ENCODE measurements at places on chromosomes 7 and 10.

GRCh38 chr7:139482662-139483466 lies 609 bp downstream of the KLRG2 start:
- peaks cover 8% of the 10 kb centered on the region for H3K36me3 ChIP-seq
- DNase-seq, result peak; percentile 53

DNA sequence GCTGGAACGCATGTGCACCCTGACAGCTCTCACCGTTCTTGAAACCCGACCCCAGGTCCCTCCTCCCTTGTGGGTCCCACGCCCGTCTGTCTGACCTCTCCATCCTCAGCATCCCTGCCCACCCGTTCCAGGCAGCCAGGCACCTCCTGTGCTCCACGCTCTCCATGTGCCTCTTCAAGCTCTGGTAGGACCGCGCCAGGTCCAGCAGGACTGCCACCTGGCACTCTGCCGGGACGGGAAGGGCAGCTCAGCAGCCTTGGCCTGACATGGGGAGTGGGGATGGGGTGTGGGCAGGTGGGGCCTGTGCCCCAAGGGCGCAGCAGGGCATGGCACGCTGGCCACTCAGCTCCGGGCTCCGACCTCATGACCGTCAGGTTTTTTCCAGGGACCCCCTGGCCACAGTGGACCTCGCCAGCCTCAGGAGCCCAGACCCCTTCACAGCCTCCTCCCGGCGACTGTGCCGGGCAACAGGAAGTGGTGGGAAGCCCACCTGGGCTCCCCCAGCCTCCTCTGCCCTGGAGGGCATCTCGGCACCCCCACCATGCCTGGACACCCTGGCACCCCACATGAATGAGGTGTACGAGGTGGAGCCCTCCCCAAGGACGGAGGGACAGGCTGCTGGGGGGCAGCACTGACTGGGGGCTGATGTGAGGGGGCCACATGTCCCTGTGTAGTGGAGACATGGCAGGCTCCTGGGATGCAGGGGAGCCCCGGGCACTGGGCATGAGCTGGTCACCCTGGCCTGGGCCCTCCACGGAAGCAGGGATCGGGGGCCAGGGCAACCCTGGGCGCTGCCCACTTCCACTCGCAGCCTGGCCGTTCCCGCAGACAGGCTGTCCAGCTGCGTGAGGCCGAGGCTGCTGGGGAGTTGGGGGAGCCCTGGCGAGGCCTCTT lies 25.1 kb upstream of the NKX6-2 start:
- no peak overlapping the region for H3K4me3 ChIP-seq
- H3K27ac ChIP-seq, result no peak overlapping the region
- no peaks in the 10 kb centered on the region for H3K4me1 ChIP-seq
- no peaks in the 10 kb centered on the region for H3K27me3 ChIP-seq

DNA sequence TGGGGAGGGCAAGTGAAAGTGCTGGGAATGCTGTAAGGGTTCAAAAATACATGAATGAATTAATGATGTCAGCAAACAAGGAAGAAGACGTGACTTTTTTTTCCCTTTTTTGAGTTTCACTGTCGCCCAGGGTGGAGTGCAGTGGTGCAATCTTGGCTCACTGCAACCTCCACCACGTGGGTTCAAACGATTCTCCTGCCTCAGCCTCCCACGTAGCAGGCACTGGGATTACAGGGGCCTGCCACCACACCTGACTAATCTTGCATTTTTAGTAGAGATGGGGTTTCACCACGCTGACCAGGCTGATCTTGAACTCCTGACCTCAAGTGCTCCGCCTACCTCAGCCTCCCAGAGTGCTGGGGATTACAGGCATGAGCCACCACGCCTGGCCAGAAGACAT lies 30.0 kb downstream of the DENND10 start:
- no peak overlapping the region for H3K27ac ChIP-seq
- no peak overlapping the region for H3K4me3 ChIP-seq
- H3K36me3 ChIP-seq, result peaks cover 32% of the 10 kb centered on the region
- no peak for DNase-seq
- H3K4me1 ChIP-seq, result no peaks in the 10 kb centered on the region

- H3K27ac ChIP-seq, result no peak overlapping the region
- no peaks in the 10 kb centered on the region for H3K4me1 ChIP-seq
- H3K4me3 ChIP-seq, result no peak overlapping the region
Measured at GRCh38 chr10:72009425-72010081, 45.4 kb downstream of the CHST3 start.

GRCh38 chr7:136502162-136502561 lies 366.3 kb upstream of the CHRM2 start:
- no peak overlapping the region for H3K27ac ChIP-seq
- DNase-seq, result no peak
- no peak overlapping the region for H3K4me3 ChIP-seq

Data from H9 (cell line).